AG08396 (cell line): ENCODE measurements at places on chromosomes 13 and 19.
A peak's percentile ranks its signal among the peaks of the same experiment; 100 is the strongest.

DNA sequence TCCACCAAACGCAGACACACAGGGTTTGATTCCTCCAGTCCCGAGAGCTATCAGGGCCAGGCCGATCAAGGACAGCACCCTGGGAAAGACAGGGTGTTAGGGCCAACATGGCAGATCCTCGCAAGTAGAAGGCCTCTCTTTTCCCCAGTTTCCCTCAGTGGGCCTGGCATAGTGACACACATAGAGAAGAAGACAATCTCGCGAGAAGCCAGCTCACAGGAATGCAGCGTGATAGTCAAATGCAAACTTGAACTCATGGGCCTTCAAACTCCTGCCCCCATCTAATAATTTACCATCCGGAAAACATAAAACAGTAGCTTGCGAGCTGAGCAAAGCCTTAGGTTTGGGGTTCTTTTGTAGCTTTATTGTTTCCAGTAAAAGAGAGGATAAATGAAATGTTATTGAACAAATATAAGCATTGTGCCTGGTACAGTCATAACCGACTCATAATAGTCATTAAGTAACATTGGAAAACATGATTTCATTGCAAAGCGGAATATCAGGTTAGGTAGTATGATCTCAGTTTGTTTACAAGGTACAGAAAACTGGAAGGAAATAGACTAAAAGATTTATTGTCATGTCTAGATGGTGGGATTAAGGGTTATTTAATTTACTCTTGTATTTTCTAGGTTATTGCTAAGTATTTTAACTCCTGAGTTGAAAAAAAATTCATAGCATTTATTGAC, 30.5 kb downstream of the SLC15A1 start:
- DNase-seq, result no peak

GRCh38 chr13:102960959-102961358, 105.3 kb downstream of the SLC10A2 start:
- no peak for DNase-seq

DNA sequence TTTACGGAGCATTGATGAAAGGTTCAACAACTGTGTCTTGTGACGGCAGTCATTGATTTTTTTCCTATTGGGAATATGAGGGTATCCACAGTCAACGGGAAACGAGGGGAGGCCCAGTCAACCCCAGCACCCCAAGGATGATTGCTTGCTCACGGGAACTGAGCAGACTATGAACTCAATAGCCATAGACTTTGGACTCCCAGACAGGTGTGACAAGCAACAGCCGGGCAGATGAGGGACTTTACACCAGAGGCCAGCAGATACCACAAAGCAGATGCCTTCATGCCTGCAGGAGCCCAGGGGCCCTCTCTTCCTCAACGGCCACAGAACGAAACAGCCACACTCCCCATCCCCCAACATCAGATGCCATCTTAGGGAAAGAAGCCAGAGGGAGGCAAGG, 80.3 kb upstream of the FLT1 start:
- DNase-seq, result no peak

DNA sequence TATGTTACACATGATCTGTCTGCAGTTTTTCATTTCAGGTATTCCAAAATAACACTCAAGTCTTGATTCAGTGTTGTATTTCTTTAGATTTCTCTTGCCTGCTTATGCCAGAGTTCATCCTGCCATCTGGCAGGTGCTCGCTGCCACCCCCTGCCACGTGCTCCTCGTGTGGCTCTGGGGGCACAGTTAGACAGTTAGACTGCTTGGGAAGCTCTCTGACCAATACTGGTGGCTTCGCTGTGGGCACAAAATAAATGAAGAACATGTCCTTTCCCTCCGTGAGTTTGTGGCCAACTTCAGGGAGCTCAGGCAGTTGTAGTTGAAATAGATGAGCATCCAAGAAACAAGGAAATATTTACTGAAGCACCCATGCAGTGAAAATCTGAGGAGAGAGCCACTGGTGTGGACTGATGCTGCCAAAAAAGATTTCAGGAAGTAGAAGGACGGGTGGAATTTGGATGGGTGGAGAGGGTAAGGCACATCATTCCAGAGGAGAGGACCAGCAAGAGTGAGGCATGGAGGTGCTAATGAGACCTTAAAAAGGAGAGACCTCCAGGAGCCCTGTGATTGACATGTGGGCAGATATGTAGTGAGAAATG, 37.5 kb upstream of the GPR183 start:
- DNase-seq, result no peak

GRCh38 chr19:48962029-48962848, 2.9 kb upstream of the FTL start:
- no peak for DNase-seq

DNA sequence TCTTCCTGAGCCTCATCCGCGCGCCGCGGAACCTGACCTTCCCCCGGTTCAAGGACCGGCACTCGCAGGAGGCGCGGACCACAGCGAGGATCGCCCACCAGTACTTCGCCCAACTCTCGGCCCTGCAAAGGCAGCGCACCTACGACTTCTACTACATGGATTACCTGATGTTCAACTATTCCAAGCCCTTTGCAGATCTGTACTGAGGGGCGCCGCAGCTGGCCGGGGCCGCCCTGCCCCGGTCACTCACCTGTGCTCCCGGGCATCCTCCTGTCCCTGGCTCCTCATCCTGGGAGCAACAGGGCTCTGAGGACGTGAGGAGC, 23.9 kb upstream of the KCTD15 start:
- DNase-seq, result no peak

GRCh38 chr13:61500176-61500575, 84.5 kb upstream of the PCDH20 start:
- no peak for DNase-seq

DNA sequence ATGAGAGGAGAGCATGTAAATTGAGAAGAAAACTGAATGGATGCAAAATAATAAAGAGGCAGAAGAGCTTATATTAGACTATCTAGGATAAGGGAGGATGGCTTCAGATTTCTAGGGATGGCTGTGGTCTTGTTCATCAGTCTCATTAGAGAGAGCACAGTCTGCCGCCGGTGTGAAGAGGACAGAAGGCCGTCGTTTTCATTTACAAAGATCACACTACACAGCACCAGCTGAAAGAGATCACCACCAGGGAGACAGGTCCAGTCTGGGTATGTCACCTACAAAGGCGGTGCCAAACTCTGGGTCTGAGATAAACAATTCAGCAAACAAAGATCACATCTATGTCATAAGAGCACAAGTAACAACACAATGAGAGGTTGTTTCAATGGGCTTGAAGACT, 1222.3 kb upstream of the SLC10A2 start:
- no peak for DNase-seq

- DNase-seq, result no peak
These were observed 236.4 kb upstream of the PCDH9 start for GRCh38 chr13:67466569-67466968.

- no peak for DNase-seq
These were observed 221.2 kb upstream of the SOX1 start for GRCh38 chr13:111845621-111846351.

- DNase-seq, result peak; percentile 37
These were observed 234.3 kb downstream of the LMO7 start for GRCh38 chr13:75870397-75870903.

GRCh38 chr13:60583911-60584753, 187.1 kb downstream of the TDRD3 start:
- peak; percentile 36 for DNase-seq

DNA sequence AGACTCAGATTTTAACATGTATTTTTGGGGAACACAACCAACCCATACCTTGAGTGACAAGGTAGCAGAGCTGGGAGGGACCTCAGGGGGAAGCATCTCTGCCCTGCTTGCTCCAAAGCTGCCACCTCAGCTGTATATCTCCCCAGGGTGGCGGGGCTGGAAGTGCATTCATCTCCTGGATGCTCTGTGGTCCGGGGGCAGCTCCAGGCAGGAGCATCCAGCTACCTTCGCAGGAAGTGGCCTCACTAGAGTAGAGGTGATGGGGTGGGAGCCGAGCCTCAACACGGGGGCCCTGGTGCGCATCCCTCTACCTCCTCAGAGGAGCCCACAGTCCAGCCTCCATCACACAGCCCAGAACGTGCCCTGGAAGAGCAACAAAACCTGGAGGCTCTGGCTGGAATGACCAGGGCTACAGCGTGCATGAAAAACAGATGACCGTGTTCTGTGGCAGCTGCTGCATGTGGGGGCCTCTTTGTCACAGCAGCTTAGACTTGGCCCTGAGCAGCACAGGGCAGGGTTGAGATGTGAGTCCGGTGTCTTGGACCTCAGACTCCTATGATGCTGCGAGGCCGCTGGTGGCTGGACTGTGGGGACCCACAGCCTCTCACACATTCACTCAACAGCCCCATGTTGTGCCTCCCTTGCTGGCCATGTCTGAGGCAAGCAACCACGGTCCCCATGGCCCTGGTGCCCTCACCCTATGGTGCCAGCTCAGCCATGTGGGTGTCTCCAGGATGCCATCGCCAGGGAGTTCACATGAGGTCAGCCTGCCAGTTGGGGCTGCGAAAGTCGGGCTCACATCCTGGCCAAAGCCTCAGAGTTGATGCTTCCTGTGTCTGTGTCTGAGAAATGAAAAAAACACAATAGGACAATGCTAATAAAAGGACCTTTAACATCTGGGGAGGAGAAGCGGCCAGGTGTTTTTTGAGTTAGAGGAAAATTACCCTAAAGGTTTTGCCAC, 17.1 kb upstream of the GAS6 start:
- no peak for DNase-seq

DNA sequence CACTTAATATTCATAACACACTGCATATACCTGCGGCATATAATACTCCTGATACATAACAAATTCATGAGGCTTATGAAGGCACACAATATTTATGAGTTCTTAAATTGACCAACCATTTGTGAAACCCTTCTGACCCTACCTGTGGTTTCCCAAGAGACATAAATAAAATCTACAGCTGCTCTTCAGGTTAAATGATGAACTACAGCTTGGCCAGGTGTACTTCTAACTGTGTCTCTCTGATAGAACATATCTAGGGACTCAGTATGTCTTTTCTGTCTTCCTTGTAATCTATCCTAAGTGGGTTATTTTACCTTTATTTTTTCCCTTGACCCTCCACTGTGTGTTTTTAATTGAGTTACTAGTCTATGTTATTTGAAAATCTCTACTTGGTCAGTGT, 189.9 kb upstream of the UFM1 start:
- no peak for DNase-seq

- peak; percentile 39 for DNase-seq
These were observed 20.7 kb upstream of the TPT1 start for GRCh38 chr13:45361596-45362206.

DNA sequence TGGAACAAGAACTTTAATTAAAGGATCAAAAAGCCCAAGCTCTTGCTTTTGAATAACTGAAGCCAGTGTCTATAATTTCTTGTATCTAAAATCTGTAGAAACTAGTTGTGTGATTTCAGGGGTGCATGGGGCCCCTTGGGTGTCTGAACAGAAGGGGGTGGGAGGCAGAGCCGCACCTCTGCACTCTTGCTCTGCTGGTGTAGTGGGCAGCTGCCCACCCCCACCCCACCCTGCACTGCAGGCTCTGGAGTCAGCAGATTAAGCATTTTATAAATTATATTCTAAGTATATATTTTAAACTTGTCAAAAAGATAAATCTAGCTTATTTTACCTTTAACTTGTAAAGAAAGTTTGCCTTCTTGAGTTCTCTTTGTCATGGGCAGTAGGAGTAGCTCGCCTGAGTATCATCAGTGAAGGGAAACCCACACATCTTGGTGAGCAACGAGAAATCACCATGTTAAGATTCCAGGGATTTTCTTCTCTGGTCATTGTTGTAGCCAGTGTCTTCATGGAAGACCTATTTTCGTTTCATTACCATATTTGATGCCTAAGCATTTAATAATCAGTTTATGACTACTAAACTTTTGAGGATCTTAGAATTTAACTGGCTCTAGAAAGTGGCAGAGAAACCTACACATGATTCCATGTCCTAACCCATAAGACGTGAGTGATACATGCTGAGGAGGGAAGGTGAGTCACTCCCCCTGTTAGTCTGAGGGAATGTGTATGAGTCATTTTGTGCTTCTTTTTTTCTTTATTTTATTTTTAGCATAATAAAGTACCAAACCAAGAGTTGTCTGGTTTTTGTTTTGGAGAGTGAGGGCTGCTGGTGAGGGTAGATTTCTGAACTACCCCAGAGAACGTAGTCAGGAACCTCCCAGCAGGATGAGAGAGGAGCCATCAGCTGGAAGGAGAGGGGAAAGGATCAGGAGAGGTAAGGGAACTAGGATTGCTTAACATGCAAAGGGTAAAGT, 7.7 kb downstream of the UBE2L5 start:
- peak; percentile 77 for DNase-seq

- DNase-seq, result no peak
These were observed 2316.2 kb upstream of the PCDH20 start for GRCh38 chr13:63731896-63732295.

- no peak for DNase-seq
These were observed 24.2 kb downstream of the C2CD4C start for GRCh38 chr19:384799-385169.

GRCh38 chr19:49806620-49806959, 6.5 kb downstream of the FUZ start:
- DNase-seq, result no peak

- DNase-seq, result peak; percentile 12
These were observed 322.3 kb downstream of the EFNB2 start for GRCh38 chr13:106213028-106213757.

- DNase-seq, result no peak
These were observed 41.4 kb downstream of the ZNF333 start for GRCh38 chr19:14731200-14731599.

DNA sequence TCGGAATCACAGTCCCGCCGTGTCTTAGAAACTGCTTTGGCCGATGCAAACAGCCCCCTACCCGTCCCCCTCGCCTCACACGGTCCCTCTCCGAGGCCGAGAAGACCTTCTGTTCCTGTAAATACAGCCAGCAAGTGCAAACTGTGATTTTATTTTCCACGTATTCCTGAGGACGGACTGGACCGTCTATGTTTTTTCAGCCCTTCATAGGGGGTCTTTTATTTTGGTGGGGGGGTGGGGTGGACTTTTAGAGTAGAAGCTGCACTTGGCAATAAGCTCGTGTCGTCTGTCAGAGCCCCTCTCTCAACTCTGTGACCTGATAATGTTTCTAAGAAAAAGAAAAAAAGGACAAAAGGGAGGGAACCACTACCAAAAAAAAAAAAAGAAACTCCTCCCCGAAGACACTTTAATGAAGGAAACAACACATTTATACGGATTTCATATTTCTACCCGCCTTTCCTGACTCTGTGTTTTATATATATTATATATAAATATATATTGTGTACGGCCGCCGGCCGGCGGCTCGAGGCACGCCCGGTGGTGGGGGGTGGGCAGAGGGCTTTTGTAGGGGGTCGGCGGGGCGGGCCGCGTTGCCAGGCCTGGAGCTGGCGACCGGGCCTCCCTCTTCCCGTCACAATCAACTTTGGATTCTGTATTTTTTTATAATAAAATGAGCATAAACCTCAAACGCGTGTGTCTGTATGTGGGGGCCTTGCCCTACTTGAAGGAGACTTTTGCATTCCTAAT, 15.2 kb downstream of the EFNA2 start:
- no peak for DNase-seq

DNA sequence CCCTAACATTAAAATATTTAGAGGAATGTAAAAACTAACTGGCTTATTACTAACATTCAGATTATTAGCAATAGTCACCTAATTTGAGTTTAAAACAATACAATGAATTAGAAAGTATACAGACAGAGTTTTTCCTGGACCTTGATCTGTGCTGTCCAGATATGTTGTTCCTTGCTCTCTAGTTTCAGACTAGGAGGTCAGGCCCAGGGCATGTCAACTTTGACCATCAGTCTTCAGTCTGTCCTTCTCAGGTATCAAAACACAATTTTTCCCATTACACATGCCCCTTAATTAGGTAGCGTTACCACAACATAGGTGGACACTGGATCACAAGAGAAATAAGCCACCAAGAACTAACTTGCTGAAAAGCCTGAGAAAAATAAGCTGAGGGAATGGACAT, 197.0 kb downstream of the MAB21L1 start:
- DNase-seq, result no peak
